ENCODE measurements at places on chromosomes 7 and 10. TPM values are rescaled to one million over a fixed set of nuclear protein-coding genes. Genes with fewer than 3 reads are reported as not detected.

Gene OR2A5
- not detected for total RNA-seq

GRCh38 chr10:93059975-93060886 lies at the start of gene CYP26C1:
Gene CYP26C1, plus strand, starts transcription at chr10:93060798. Its CDS starts 466 bp downstream, at chr10:93061264.
- no peak for DNase-seq

DNA sequence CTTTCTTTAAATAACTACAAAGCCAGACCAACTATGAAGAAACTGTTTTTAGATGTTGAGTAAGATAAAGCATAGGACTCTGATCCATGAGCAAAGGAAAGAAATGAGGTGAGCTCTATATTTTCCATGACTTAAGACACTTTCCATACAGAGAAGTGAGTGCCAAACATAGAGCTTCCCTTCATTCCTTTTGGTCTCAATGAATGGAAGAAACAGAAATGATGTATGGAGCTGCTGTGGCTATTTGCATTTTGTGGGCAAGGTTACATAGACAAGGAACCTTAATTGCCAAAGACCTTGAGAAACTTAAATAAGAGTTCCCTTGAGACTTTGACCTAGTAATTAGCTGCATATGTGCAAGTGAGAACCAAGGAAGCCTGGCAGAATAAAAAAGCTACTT lies 1152.2 kb downstream of the XPNPEP1 start:
- no peak for DNase-seq

Gene CYP2E1
- 0.82 TPM for total RNA-seq

Gene LRRC4
- not detected for total RNA-seq

GRCh38 chr10:1033601-1034000 lies 7.9 kb upstream of the IDI2 start:
- DNase-seq: no peak

GRCh38 chr7:16921151-16921550 lies 39.4 kb upstream of the AGR3 start:
- no peak for DNase-seq
